Amygdala (tissue), 56 donors: ENCODE measurements at places on chromosomes 7 and 10.

DNA sequence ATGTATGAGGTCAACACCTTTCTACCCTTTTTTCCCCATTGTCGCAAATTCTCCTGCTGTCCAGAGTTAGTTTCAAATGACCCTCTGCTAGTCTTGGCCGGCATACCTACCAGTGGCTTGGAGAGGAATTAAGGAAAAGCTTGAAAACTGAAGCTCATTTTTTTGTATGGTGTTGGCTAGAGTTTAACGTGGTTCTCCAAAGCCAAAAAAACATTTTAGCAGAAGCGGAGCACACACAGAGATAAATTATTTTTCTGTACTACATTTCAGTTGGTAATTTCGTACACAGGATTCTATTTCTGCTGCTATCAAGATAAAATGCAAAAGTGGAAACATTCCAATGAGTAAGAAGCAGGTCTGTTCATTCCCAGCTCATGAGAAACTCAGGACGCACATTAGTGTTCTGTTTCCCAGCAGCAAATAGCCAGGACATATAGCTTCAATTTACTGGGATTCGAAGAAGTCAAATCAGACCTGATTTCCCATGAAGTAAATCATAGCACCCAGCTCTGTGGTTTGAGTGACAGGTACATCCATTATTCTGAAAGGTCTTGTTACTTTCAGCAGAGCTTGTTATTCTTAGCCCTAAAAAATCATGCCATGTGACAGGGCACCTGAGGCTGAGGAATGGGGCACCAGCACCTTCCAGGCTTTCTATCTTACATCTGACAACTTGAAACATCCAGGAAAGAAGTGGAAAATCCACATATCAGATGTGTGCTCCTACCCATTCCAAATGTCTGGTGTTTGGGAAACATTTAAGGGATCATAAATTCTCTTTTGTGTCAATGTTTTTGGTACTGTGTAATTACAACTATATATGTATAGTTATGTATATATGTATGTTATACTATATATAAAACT, 215.9 kb upstream of the C7orf33 start:
- DNase-seq, result no peak

DNA sequence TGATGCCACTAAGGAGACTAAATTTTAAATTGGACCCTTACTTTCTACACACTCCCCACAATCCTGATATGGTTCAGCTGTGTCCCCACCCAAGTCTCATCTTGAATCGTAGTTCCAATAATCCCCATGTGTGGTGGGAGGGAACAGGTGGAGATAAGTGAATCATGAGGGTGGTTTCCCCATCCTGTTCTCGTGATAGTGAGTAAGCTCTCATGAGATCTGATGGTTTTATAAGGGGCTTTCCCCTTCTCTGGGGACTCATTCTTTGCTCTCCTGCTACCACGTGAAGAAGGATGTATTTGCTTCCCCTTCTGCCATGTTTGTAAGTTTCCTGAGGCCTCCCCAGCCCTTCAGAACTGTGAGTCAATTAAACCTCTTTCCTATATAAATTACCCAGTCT, 18.4 kb upstream of the BET1 start:
- DNase-seq, result no peak

DNA sequence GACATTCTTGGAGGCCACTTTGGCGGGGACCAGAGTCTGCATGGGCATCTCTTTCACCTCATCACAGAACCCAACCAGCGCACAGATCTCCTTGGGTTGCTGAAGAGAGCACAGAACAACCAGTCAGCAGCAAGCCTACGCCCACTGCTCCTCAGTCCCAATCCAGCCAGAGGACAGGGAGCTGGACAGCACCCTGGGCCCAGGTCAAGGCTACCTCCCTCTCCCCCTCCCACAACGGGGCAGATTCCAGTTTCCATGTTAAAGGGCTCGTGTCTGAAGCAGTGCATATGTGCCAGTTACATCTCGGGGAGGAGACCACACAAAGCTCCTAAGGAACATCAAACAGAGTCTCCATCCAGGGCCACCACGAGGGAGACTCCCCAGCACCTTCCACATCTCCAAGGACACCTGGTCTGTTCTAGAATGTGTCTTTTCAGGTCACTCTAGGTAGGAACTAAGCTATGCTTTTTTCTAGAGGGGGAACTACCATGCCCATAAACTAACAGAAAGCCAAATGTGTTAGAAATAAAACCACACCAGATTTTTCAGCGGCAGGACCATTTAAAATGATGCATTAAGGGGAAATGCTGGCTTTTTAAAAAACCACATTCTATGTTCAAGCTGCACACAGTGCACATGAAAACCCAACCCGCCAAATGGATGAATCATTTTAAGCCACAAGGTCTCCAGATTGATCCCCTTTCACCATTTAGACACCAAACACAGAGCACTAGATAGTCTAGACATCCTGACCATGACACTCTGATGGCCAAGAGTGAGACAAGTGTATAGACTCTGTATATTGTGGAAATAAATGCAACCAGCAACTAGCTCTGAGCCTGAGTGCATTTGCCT, 28.9 kb downstream of the PSAP start:
- DNase-seq, result no peak

DNA sequence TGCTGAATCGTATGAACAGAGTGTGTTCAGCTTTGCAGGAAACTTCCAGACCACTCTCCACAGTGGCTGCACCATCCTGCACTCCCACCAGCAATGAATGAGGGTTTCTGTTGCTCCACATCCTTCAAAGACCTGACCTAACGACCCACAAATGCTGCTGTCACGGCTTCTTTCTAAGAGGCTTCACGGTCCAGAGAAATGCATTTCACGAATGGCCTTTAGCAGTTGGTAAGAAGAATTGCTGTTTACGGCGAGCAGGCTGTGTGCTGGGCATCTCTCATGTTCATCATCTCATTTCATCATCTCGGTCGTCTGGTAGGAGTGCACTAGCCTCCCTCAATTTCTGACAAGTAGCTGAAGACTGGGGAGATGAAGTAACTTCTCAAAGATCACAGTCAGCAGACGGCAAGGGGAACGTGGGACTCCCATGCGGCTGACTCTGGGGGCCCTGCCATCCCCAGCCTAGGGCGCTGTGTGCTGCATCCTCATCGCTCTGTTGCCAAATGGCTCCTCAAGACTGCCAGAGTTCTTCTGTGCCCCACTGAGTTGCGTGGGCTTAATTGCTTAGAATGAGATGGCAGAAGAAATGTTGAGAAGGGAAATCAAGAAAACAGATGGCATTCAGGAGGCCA, 72.9 kb downstream of the ADARB2 start:
- DNase-seq, result no peak

DNA sequence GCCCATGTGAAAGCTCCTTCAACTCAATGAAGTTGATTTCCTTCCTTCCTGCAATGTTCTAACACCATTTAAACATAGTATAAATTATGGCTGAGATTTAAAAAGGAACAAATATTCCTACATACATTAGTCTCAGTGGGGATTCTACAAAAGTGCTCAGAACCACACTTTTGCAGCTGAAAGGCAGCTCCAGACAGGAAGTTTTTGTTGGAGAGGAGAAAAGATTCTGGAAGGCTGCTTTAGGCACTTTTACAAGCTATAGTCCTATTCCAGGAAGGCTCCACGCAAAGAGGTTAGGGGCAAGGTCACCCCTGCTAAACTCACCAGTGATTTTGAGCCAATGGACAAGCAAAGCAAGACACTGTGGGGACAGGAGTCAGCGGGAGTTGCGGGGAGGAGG, 179.2 kb upstream of the CDCA7L start:
- DNase-seq, result no peak

GRCh38 chr7:5636914-5637313, 144.5 kb downstream of the RNF216 start:
- peak; percentile 59 for DNase-seq

DNA sequence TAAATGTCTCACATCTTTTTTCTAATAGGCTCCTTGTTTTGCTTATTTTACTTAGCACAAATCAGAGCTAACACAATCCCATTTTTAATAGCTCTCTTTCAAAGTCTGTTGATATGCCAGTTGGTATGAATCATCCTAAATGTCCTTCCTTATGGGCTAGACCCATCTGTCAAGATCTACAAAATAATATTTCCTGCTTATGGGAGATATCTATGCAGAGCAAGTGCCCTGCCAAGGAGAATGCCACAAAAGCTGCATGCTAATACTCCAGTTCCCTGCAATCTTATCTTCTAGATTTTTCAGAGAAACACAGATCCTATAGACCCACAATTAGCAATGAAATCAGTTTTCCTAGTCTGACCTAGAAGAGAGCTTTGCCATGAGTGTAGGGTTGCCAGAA, 230.8 kb upstream of the NPVF start:
- DNase-seq, result no peak

DNA sequence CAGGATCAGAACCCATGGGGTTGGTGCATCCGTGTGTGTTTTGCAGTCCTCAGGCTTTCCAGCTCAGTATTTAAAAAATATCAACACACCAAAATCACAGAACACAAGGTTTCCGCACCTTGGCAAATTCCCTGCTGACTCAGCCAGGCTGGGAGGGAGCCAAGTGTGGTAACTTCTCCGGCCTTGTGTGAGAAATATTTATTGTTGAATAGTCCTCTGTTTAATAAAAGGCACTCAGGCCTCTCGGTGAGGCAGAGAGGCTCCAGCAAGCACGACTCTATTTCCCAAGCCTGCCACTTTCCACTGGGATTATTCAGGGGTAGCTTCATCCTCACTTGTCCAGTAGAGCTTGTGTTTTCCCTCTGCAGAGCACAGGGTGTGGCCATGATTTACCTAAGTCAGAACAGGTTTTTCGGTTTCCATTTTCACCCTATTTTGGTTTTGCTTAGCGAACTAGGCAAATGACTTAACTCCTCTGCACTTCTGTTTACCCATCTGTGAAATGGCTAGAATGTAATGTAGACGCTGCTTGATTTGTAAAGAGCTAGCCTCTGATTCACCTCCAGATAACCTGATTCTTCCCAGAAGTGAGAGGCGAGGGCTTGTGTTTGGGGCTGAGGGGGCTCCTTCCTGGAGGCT, 13.0 kb upstream of the CHST15 start:
- DNase-seq, result no peak

GRCh38 chr10:119742947-119743648, 17.2 kb downstream of the INPP5F start:
- no peak for DNase-seq

- DNase-seq, result no peak
Measured at GRCh38 chr10:93454736-93455135, 27.4 kb downstream of the MYOF start.
